ENCODE measurements at places on chromosomes 2 and 18. TPM values are rescaled to one million over a fixed set of nuclear protein-coding genes. Genes with fewer than 3 reads are reported as not detected.

GRCh38 chr2:16960579-16960978 lies 294.9 kb upstream of the CYRIA start:
- no peak for DNase-seq

GRCh38 chr18:32438173-32438572 lies 32.5 kb downstream of the GAREM1 start:
- DNase-seq, result no peak

KCNG2 gene
- total RNA-seq, result not detected

ZNF521 gene
- total RNA-seq, result 0.21 TPM

EDAR gene
- not detected for total RNA-seq

All from HT-29 (cell line).